ENCODE measurements at places on chromosomes 3 and 15.

- no peak for DNase-seq
Measured at GRCh38 chr3:141212555-141212954, 19.1 kb upstream of the PXYLP1 start.

DNA sequence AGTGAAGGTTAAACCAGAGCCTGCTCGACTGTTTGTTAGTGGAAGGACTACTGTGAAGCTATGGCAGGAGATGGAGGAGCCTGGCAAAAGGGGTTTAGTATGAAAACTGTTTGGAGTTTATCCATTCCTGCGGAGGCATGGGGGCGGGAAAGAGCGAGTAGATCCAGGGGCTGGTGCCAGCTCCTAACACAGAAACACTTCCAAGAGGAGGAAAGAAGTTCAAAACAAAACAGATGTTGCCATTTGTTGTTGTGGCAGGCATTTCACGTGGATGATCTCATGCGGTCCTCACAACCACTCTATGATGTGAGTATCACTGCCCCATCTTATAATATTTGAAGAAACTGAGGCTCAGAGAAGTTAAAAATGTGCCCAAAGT, 30.7 kb upstream of the KY start:
- no peak for DNase-seq

DNA sequence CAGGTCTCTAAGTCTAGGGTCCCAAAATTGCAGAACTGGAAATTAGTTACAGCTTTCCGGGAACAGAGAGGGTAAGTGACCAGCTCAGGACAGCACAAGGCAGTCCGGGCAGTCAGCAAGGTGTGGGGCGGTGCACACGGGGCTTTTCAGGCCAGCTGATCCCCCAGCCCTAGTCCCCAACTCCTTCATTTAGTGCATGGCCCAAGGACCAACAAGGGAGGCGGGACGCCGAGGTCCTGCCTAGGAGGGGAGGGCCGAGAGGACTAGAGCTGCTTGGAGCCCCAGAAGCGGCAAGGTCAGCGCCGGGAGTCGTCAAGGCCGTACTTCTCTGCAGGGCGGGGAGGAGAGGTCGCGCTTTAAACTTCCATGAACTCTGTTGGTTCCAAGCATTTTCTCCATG, 2.0 kb upstream of the PDE8A start:
- DNase-seq: no peak

- no peak for DNase-seq
Measured at GRCh38 chr15:26438316-26438715, 334.6 kb downstream of the GABRB3 start.

DNA sequence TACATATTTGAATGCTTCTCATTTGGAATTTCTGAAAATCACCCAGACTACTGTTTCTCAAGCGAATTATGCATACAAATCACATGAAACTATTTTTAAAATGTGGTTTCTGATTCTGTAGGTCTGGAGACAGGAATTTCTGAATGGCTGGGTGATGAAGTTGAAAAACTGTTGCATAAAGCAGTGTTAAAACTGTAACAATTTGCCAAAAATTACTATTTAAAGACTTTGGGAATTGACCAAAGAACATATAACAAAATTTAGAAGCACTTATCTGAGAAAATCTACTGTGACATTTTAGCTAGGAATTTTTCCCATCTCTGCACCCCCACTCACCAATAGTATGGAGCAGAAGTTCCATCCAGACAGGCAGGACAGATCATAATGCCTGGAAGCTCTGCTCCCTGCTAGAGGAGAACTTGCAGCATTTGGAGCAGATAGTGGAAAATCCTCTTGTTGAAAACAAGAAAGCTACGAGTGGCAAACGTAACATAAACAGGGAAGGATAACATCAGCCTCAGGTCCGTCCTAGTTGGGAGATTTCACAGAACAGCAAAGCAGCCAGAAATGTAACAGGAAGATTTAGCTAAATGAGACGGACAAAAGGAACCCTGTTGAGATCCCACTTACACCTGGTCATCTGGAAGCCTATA, 132.3 kb upstream of the MCTP2 start:
- DNase-seq: no peak

DNA sequence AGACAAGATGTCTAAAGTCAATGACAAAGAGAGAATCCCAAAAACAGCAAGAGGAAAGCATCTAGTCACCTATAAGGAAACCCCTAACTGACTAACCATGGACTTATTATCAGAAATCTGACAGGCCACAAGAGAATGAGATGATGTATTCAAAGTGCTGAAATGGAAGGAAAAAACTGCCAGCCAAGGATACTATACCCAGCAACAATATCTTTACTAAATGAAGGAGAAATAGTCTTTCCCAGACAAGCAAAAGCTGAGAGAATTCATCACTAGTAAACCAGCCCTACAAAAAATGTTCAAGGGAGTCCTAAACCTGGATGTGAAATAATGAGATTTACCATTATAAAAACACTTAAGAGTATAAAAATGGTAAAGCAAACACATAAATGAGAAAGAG, 128.0 kb downstream of the SATB1 start:
- no peak for DNase-seq

DNA sequence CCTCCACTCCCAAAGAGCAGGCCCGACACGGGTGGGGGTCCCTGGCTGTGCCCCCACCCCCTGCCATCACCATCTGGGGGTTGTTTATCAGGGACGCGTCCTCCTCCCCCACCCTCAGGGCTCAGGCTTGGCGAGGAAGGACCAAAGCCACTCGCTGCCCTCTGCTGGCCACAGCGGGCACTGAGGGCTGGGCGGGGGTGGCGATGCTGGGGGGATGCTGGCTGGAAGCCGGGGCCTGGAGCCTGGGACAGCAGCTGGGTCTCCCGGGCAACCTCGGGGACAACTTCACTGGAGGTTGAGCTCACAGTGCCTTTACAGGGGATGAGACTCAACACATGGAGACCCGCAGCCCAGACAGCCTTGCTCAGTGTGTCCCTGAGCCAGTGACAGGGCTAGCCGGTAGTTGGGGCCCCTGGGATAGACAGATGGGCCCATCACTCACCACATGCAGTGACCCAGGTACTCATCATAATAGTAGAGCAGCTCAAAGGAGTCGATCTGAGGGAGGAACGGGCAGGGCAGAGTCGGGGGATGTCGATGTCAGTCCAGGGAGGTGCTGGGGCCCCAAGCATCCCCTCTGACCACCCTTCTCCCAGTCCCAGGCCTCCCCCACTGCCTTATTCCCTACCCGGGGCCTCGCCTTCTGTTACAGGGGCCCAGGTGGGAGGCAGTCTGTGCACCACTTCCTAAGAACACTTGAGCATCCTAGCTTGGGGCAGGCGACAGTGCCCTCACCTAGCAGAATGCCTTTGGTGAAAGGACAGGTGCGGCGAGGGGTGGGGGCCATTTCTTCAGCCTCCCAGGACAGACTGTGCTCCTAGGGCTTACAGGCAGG, 5.9 kb upstream of the CALML4 start:
- DNase-seq: no peak

- DNase-seq: peak; percentile 75
Measured at GRCh38 chr3:57227204-57227929, at the start of gene APPL1. TSS of gene APPL1 (plus strand) at chr3:57227729. CDS start at chr3:57227884, 155 bp downstream.

DNA sequence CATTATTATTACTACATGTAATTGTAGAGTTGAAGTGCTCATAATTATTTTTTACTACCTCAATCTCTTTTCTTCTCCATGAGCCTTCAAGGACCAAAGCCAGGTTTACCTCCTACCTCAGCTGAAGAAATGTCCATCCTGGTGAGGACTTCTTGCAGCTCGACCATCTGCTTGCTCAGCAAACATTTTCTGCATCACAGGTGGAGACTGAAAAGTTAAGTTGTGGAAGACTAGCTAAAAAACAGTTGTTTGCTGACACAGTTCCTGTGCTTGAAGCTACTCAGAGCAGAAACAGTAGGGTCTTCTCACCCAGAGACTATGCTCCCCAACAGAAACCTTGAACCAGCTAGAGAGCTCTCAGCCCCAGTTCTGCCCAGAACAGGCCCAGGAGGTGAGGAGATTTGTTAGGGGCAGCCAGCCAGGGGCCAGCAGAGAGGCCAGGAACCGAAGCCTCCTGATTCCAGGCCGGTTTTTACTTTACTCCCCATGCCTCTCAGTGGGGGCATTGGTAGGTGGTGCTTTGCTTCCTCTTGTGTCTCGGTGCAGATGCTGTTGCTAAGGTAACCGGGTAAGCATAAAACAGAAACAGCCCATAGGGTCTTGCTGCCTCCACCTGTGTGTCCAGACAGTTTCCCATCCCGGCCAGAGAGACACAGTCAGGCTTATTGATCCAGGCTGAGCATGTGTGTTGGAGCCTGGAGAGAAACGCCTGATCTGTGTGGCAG, 54.9 kb downstream of the CCNL1 start:
- peak; percentile 49 for DNase-seq

DNA sequence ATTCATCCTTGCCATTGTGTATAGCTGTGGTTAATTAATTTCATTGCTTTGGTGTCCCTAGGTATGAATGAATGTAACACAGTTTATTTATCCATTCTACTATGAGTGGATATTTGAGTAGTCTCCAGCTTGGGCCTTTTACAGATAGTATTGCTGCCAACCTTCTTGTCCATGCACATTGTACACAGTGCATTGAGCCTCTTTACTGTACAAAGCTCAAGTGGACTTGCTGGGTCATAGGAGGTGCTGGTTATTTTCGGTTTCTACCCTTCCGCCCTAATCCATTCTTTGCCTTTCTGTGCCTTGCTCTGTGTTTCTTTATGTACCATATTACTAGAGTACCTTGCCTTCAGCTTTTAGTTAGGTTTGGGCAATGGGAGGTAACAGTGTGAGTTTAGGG, 60.7 kb downstream of the DUT start:
- DNase-seq: no peak

- DNase-seq: no peak
Measured at GRCh38 chr3:112593258-112593657, 31.4 kb downstream of the SLC35A5 start.

GRCh38 chr3:181725830-181726229, 14.1 kb downstream of the SOX2 start:
- no peak for DNase-seq

GRCh38 chr3:189466004-189466403, 165.2 kb upstream of the TP63 start:
- DNase-seq: no peak

- no peak for DNase-seq
Measured at GRCh38 chr3:69888040-69888942, 111.2 kb upstream of the SAMMSON start.

GRCh38 chr3:179958143-179958542, 78.6 kb downstream of the PEX5L start:
- DNase-seq: no peak

DNA sequence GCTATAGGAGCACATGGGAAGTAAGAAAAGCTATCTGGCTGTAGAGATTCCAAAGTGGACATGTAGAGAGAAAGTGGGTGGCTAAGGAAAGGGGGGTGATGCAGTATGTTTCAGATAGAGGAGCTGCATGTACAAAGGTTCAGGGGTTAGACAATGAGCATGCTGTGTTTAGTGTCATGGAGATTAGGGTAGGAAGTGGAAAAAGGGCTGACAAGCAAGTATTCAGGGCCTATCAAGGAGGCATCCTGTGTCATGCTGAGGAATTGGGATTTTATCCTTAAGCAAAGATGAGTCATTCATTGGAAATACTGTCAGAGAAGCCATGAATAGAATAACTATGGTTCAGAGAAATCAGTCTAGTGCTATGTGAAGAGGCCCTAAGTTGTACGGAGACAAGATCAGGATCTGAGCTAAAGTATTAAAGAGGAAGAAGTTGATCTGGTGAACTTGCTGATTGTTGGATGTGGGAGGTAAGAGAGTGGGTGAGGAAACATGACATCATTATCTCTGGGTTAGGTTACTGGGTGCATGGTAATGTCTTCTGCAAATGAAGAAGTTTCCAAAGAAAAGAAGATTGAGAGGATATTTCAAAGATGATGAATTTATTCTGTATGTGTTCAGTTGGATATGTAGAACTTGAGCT, 176.7 kb upstream of the GOLIM4 start:
- DNase-seq: no peak

DNA sequence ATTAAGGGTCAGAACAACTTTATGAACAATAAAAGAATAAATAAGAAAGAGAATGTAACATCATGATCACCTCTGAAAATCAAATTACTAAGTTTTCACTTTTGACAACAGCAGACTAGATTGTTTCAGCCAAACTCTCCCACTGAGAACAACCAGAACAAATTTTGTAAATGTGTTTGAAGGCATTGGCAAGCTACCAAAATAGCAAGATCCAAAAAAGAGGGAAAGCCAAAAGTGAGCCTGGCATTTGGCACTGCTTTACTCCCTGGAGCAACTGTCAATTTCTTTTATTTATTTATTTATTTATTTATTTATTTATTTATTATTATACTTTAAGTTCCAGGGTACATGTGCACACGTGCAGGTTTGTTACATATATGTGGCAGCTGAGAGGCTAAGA, 67.2 kb downstream of the CFAP44 start:
- DNase-seq: no peak

All from NCI-H1105 (cell line).